CD8-positive, alpha-beta memory T cell (primary cell): ENCODE measurements at places on chromosomes 13 and 19. TPM values are rescaled to one million over a fixed set of nuclear protein-coding genes. Genes with fewer than 3 reads are reported as not detected.

DNA sequence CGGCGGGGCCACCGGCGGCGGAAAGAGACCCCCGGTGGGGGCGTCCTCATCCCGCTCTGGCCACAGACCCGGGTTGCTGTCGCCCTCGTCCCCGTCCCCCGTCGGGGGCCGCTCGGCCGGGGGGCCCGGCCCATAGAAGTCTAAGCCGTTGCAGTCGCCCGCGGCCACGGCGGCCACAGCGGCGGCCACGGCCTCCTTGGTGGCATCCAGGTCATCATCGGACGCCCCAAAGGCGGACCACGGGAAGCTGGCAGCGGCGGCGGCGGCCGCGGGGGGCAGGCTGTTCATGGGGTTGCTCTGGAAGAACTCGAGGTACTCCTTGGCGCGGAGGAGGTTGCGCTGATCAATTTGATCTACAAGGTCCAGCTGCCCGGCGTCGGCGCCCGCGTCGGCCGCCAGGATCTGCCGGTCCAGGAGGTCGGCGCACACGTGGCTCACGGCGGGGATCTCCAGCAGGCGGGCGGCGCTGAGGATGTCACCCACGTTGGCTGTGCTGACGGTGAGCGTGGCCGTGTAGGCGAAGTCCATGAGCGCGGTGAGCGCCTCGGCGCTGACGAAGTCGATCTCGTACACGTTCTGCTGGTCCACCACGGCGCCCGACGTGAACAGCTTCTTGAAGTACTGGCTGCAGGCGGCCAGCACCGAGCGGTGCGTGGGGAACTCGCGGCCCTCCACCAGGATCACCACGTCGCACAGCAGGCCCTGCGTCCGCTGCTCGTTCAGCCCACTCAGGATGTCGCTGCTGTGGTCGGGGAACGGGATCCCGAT, 12.1 kb downstream of the ZBTB7A start:
- DNase-seq = no peak
- H3K4me3 ChIP-seq = no peak overlapping the region
- H3K36me3 ChIP-seq = peaks cover 16% of the 10 kb centered on the region

DNA sequence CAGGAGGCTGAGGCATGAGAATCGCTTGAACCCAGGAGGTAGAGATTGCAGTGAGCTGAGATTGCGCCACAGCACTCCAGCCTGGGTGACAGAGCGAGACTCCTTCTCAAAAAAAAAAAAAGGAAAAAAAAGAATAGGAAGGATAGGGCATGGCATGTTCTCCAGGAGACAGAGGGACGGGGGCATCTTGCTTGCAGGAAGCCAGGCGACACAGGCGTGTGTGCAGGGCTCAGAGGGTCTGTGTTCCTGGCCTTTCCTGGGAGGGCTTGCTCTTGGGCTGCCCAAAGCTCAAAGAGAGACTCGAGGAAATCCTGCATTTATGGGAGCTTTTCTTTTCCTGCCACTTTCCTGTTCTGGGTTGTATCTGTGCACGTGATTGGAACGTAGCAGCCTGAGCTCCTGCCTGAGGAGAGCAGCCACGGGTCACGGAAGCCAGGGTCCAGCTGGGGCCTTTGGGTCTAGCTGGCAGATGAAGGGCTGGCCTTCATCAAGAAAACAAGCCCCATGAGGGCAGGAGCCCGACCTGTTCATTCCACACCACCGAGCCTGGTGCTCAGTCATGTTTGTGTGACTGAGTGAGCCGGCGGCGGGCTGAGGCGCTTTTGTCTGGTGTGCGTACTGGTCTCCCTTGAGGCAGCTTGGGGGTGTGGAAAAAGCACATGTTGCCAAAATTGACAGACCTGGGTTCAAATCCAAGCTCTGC, 44.5 kb downstream of the CAPN12 start:
- H3K4me3 ChIP-seq = no peak overlapping the region
- H3K27ac ChIP-seq = no peak overlapping the region
- no peak for DNase-seq
- peaks cover 13% of the 10 kb centered on the region for H3K36me3 ChIP-seq
- peaks cover 13% of the 10 kb centered on the region for H3K4me1 ChIP-seq

Gene SUPT20H
- 59.6 TPM for total RNA-seq

Gene ZSCAN4
- total RNA-seq = not detected

GRCh38 chr13:104318121-104318520, 1251.9 kb upstream of the SLC10A2 start:
- H3K27ac ChIP-seq = no peak overlapping the region
- H3K36me3 ChIP-seq = no peaks in the 10 kb centered on the region
- H3K4me3 ChIP-seq = no peak overlapping the region
- H3K27me3 ChIP-seq = no peaks in the 10 kb centered on the region

GRCh38 chr19:9075064-9075949, 11.6 kb upstream of the OR1M1 start:
- no peak overlapping the region for H3K4me3 ChIP-seq
- H3K4me1 ChIP-seq = no peaks in the 10 kb centered on the region
- H3K36me3 ChIP-seq = no peaks in the 10 kb centered on the region

Gene ZNF44
- total RNA-seq = 12.6 TPM

DNA sequence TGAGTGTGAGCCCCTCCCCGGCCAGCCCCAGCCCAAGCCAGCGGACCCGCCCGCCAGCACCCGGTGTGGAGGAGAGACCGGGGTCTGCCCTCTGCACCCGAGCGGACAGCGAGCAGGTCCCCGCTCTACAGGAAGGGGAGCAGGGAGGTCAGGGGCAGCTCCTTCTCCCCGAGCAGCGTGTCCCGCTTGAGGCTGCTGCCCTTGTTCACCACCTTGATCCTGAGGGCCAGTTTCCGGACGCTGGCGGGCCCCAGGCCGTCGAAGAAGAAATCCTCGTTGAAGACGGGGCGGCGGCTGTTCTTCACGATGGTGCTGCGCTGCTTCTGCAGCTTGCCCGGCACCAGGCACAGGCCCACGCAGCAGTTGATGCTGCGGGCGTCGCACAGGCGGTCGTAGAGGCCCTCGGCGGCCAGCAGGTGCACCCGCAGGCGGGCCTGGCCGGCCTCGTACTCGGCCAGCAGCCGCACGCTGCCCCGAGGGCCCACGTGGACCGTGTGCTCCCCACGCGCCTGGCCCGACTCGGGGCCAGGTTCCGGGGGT, 1.9 kb downstream of the C2CD4C start:
- H3K27me3 ChIP-seq = peaks cover 13% of the 10 kb centered on the region
- H3K4me1 ChIP-seq = peaks cover 6% of the 10 kb centered on the region
- no peak for DNase-seq

DNA sequence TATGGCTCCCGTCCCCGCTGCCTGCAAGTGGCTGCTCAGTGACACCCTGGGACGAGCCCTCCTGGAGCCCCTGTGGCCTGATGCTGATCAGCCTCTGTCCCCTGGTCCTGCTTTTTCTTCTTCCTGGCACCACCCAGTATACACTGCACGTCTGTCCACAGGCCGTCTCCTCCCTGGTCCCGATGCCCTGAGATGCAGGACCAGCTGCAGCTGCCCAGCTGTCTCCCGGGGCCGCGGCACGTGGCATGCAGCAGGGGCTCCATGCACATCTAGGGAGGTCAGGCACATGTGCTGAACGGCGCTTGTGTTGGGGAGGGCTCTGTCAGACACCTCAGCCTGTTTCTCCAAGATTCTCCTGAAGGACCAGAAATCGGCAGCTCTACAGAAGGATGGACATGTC, 30.2 kb downstream of the ZFR2 start:
- no peaks in the 10 kb centered on the region for H3K36me3 ChIP-seq
- no peak overlapping the region for H3K27ac ChIP-seq
- no peak for DNase-seq
- H3K27me3 ChIP-seq = no peaks in the 10 kb centered on the region
- H3K4me1 ChIP-seq = no peaks in the 10 kb centered on the region

DNA sequence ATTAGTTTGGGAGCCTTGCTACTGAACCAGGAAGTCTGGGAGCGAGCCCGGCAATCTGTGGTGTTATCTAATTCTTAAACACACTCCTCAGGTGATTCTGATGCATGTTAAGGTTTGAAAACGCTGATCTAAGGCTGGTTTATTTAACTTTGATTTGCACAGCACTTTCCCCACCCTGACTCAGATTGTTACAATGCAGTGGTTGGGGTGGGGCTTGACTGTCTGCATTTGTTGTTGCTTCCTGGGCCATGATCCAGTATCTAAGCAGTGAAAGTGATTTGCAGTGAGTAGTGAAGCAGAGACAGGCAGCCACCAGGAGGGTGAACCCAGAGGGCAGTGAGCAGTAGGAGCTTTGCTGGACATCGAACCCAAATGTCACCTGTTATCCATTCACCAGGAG, 81.6 kb upstream of the ARGLU1 start:
- H3K27ac ChIP-seq = no peak overlapping the region
- no peaks in the 10 kb centered on the region for H3K27me3 ChIP-seq
- H3K4me3 ChIP-seq = no peak overlapping the region
- no peak for DNase-seq
- H3K4me1 ChIP-seq = no peaks in the 10 kb centered on the region

DNA sequence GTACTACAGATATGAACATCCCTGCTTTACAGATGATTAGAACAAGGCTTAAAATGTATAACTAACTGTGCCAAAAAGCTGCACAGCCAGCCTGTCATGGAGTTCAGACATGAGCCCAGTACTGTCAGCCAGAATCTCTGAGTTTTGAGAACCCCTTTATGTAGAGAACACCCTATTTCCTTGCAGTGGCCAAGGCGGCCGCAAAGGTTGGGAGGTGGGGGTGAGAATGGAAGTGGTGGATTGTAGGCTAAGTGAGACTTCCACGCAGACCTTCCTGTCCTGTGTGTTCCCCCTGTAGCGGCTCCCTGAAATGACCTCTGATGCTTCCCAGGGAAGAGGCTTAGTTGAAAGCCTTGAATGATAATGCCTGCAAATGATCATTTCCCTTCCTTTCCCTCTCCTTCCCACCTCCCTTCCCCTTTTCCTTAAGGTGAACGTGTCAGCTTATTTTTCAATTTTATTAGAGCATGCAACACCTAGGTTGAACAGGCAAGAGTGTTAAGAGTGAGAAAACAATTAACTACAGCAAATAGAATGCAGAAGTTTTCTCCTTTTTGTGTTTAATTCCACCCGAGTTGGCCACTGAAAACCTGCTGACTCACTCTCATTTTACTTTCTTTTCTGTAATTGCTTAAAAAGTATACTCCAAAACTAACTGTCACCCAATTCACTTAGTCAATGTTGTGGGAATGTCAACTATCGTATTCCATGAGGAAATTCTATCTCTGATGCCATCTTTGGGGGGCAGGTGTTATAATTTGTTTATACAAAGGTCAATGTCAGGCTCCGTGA, 167.0 kb upstream of the EDNRB start:
- no peaks in the 10 kb centered on the region for H3K36me3 ChIP-seq
- DNase-seq = no peak
- no peaks in the 10 kb centered on the region for H3K4me1 ChIP-seq
- H3K27ac ChIP-seq = no peak overlapping the region
- H3K27me3 ChIP-seq = no peaks in the 10 kb centered on the region
- no peak overlapping the region for H3K4me3 ChIP-seq

Gene FCGBP
- 7.9 TPM for total RNA-seq

GRCh38 chr13:108195146-108195545, 20.2 kb downstream of the LIG4 start:
- no peak overlapping the region for H3K4me3 ChIP-seq
- no peak overlapping the region for H3K27ac ChIP-seq
- H3K27me3 ChIP-seq = no peaks in the 10 kb centered on the region
- H3K4me1 ChIP-seq = no peaks in the 10 kb centered on the region
- no peaks in the 10 kb centered on the region for H3K36me3 ChIP-seq

DNA sequence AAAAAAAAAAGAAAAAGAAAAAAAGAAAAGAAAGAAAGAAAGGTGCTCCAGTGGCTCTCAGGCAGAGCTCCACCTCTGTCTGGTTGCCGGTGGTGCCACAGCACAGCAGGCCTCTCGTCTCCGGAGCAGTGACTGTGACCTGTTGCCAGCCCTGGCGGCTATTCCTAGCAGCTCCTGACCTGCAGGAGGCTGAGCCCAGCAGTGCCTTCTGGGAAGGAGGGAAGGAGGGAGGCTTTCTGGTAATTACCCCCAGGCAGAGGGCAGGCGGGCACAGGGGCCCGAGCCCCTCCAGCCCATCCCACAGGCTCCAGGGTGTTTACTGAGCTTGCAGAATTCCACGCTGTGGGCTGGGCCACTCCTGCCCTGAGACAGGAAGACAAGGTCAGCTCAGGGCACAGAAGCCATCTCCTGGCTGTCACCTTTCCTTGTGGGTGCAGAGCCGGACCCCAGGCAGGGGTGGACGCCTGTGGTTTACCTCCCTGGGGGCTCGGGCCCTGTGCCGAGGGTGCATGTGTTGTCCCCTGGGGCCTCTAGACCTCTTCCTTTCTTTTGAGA, 77.9 kb downstream of the GNG7 start:
- H3K27me3 ChIP-seq = no peaks in the 10 kb centered on the region
- no peak for DNase-seq
- no peak overlapping the region for H3K4me3 ChIP-seq
- no peaks in the 10 kb centered on the region for H3K36me3 ChIP-seq
- no peak overlapping the region for H3K27ac ChIP-seq

DNA sequence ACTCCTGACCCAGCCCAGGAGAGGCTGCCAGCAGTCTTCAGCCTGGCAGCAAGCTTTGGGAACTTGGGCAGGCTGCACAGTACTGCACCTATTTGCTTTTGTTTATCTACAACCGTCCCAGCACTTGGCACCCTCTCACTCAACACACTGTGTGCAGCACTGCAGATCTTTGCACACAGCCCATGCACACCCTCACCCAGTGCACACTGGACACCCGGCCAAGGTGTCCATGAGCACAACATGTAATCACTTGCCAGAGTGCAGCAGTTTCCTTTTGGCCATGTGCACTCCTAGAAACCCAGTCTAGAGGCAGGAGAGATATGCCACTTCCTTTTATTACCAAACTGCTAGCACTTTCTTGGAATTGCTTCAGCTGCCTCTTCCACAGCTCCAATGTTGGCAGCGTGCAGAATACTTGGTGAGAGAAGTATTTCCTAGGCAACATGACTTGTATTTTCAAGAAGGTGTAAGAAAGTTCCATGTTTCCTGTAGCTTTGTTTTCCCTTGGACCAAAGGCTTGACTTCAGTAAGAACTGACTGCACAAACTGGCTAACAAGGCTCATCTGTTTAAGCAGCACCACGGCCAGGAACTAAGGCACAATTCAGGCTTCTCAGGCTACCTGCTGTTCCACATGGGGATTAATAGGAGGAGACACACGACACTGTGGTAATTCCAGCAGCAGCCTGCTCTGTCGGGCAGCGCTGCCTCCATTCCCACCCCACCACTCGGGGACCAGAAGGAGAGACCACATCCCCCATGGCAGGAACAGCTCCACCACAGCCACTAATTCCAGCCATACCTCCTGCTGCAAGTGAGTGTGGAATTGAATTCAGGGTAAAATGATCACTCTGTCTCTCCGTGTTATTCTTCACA, 15.3 kb downstream of the ATP7B start:
- H3K27ac ChIP-seq = peak overlapping the region; percentile 47
- no peak overlapping the region for H3K4me3 ChIP-seq
- no peaks in the 10 kb centered on the region for H3K36me3 ChIP-seq
- H3K4me1 ChIP-seq = no peaks in the 10 kb centered on the region
- no peaks in the 10 kb centered on the region for H3K27me3 ChIP-seq

GRCh38 chr13:25902891-25903341, 148.9 kb downstream of the SHISA2 start:
- H3K4me3 ChIP-seq = no peak overlapping the region
- H3K4me1 ChIP-seq = peaks cover 67% of the 10 kb centered on the region
- DNase-seq = no peak
- H3K27me3 ChIP-seq = no peaks in the 10 kb centered on the region
- H3K36me3 ChIP-seq = no peaks in the 10 kb centered on the region

GRCh38 chr19:11377756-11378155, 3.3 kb downstream of the SWSAP1 start:
- H3K36me3 ChIP-seq = no peaks in the 10 kb centered on the region
- DNase-seq = no peak
- peaks cover 3% of the 10 kb centered on the region for H3K27me3 ChIP-seq
- peaks cover 60% of the 10 kb centered on the region for H3K4me1 ChIP-seq
- H3K27ac ChIP-seq = no peak overlapping the region

- H3K4me1 ChIP-seq = peaks cover 11% of the 10 kb centered on the region
- no peak overlapping the region for H3K27ac ChIP-seq
- no peak overlapping the region for H3K4me3 ChIP-seq
- no peaks in the 10 kb centered on the region for H3K27me3 ChIP-seq
Observed at GRCh38 chr19:793806-794205, 3.4 kb upstream of the PTBP1 start.

Gene TMEM150B
- not detected for total RNA-seq
